Anterior cingulate cortex (tissue), 58 donors: ENCODE measurements at places on chromosomes 7 and 10.

DNA sequence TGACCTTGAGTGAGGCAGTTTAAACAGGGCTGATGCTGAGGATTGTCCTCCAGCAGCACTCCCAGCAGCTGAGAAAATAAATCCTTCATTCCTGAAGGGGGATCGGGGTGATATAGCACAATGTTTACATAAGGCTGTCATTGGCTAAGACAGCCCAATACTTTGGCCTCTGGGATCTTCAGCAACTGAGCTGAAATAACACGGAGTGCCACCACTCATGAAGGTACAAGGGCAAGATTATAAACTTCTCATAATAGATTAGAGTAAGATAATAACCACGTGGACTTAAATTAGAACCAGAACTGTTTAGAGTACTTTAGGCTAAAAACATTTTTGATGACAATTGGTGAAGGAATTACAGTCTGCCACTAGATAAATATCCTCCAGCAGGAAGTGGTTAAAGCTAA is 70.0 kb upstream of the PAPSS2 start:
- no peak for DNase-seq

- no peak for DNase-seq
Observed at GRCh38 chr10:46530249-46531186, 25.9 kb downstream of the GPRIN2 start.

DNA sequence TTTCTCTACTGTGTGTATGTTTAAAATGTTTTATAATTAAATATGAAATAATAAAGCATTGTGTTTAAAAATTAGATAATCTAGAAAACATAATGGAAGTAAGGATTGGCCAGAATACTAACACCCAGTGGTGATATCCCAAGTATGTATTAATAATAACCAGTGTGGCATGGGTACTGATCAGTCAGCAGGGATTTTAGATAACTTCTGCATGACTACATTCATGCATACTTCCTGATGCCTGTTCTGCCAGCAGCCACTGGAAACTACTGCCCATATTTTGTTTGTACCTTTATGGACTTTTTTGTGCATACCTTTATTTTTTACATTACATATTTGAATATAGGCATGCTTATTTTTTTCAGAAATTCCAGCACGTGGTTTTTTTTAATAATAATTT is 156.6 kb upstream of the TMEM196 start:
- DNase-seq, result no peak

GRCh38 chr7:41491883-41492471 is 210.9 kb downstream of the INHBA start:
- no peak for DNase-seq

- no peak for DNase-seq
Observed at GRCh38 chr7:18401757-18402156, 93.8 kb upstream of the HDAC9 start.

- no peak for DNase-seq
Observed at GRCh38 chr7:112124061-112124766, 82.0 kb downstream of the DOCK4 start.

GRCh38 chr7:116621649-116622048 is 50.3 kb upstream of the MET start:
- no peak for DNase-seq

GRCh38 chr7:119685906-119686305 is 587.1 kb upstream of the KCND2 start:
- no peak for DNase-seq

DNA sequence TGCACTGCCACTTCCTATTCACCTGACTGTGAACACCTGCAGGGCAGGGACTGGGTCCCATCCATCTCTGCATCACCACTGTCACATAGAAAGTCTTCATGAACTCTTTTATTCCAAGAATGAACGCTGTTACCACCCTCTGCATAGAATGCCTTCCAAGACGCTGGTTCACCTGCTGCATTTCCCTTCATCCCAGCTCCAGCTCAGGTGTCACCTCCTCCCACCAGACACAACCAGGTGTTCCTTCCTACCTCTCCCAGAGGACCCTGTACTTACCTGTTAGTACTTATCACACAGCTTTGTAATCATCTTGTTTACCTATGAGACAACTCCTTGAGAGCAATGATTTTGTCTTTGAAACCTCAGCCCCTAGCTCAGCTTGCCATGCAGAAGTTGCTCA is 31.1 kb downstream of the SORBS1 start:
- DNase-seq, result no peak

DNA sequence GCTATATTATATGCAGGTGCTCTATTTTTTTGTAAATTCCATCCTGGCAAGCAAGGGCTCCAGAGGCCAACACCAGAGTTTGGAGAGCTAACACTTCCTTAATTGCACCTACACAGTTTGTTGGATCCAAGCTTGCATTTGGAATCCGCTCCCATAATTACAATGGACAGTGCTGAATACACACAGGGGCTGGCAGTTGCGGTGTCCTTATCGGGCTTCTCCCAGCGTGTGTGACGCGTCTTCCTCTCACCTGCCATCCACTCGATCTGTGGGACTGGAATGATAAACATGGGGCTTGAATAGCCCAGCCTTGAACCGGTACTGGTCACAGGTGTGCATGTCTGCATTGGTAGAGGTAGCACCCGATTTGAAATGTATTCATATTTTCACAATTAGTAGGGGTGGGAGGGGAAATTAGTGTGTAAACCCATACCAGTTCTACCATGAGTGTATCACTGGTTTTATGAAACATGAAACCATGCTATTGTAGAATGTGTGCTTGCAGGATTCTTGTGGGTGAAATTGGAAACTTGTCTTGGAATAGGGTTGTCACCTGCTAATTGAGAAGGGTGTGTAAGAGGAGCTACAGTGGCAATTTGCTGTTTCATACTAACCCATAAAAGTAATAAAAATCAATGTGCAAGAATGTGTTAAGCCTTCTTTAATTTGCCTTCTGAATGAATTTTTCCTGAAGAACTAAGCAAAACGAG is 316.5 kb downstream of the WDR11 start:
- DNase-seq, result no peak

DNA sequence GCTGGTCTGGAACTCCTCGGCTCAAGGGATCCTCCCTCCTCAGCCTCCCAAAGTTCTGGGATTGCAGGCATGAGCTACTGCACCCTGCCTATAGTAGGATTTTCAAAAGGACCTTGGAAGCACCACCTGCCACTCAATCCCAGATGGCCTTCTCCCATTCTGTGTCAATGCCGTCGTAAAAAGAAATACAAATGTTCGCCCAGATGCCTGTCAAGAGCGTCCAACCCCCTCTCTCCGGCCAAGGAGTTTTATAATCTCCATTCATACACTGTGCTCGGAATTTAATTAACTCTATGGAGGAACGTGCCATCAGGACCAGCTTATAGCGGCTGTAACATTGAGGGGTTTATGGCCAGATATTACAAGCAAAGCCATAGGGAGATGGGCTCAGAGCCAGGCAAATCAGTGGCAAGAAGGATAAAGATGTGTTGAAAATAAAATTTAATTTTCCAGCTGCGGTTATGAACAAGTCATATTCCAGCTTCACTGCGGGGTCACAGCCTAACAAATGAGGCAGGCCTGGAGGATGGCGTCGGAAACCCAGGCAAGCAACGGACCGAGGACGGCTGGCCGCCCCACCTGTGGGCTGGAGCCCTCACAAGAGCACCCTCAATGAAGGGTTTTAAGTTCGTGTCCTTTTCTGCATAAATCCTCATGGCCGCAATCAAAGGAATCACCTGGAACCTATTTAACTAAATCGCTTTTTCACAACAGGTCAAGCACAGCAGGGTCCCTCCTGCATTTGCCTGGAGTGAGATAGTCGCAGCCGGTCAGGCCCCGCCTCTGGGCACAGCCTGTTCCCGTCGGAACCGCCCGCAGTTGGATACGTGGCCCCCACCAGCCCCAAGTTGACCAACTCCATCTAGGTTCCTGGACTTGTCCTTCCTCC is 374.5 kb upstream of the FOXK1 start:
- DNase-seq, result no peak

GRCh38 chr10:89295597-89295996 is 6.2 kb upstream of the IFIT2 start:
- DNase-seq, result no peak

DNA sequence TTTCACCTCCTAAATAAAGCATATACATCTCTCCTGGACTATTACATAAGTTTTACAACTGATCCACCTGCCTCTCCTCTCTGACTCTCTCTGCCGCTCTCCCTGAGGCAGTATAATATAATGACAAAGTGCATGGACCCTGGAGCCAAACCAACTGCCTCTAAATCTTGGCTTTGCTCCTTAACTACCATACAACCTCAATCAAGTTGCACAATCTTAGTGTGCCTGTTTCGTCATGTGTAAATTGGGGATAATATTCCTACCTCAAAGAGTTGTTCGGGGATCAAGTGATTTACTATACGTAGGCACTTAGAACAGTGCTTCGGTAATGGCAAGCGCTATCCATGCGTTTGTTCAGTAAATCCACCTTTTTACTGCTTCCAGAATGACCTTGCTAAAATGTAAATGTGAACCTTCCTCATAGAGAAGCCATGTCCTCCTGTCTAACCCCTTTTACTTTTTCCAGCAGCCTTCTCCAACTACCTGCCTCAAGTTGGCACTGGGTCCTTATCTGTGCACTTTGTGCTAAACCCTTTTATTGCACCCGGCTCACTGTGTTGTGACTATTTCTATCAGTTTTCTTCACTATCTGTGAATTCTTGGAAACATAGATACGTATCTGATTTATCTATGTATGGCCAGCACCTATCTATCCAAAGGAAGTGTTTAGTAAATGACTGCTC is 30.6 kb upstream of the DLD start:
- no peak for DNase-seq

- DNase-seq, result no peak
Observed at GRCh38 chr10:12984165-12984747, 17.3 kb downstream of the CCDC3 start.

- DNase-seq, result no peak
Observed at GRCh38 chr7:99677013-99677647, 2.7 kb downstream of the CYP3A5 start.

GRCh38 chr10:130364631-130365411 is 228.6 kb downstream of the GLRX3 start:
- no peak for DNase-seq

GRCh38 chr7:80630608-80631405 is 7.6 kb upstream of the CD36 start:
- no peak for DNase-seq

DNA sequence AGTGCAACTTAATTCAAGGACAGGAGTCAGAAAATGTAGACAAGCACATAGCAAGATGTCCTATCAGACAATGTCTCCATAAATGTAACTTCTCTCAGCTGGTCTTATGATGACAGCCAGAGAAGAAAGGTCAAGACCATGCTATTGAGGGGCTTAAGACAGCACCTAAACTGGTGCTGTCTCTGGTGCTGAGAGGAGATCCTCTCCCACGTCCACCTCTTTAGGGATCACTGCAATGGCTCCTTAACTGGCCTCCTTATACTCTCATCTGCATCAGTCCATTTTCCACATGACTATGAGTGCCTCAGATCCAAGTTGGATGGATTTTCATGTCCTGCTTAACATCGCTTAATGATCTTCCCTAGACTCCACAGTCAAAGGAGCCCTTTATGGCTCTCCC is 210.6 kb downstream of the ARL4A start:
- DNase-seq, result no peak

DNA sequence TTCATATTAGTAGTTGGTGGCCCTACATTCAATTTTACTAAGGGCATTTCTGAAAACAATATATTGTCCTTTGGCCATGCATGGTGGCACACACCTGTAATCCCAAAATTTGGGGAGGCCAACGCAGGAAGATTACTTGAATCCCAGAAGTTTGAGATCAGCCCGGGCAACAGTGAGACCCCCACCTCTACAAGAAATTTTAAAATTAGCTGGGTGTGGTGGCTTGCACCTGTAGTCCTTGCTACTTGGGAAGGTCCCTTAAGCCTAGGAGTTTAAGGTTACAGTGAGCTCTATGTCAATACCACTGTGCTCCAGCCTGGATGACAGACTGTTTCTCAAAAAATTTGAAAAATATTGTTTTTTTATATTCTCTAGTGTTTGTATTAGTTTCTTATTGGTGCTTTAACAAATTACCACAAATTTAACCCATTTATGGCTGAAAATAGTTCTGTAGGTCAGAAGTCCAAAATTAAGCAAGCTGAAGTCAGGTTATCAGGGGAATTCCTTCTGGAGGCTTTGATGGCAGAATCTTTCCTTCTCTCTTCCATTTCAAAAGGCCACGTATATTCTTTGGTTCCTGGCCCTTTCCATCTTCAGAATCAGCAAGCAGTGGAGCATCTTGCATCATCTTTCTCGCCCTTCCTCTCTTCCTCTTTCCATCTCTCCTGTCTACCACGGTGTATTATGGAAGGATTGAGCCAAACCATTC is 12.4 kb downstream of the CBX3 start:
- no peak for DNase-seq

GRCh38 chr7:29467193-29467926 is 96.3 kb upstream of the PRR15 start:
- no peak for DNase-seq

- no peak for DNase-seq
Observed at GRCh38 chr10:13787015-13787421, 200.3 kb downstream of the PRPF18 start.

GRCh38 chr10:104209575-104210198 is 22.5 kb downstream of the CFAP43 start:
- no peak for DNase-seq

DNA sequence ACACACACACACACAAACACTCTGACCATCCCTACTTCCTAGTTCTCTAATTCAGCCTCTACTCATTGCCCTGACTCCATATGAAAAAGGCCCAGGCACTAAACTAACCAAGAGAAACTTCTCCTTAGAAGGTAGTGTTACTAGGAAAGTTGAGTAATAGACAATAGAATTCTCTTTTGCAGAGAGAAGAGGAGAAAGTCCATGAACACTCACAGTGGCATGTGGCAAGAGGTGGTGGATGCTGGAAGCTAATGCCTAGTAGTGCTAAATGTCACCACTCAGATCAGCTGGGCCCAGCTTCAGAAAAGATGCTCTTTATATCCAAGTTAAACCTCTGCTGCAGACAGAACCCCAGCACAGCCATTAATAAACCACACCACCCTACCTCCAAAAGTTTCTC is 58.2 kb downstream of the SORBS1 start:
- DNase-seq, result no peak

GRCh38 chr7:44587843-44588711 is 6.0 kb upstream of the TMED4 start:
- peak; percentile 34 for DNase-seq

DNA sequence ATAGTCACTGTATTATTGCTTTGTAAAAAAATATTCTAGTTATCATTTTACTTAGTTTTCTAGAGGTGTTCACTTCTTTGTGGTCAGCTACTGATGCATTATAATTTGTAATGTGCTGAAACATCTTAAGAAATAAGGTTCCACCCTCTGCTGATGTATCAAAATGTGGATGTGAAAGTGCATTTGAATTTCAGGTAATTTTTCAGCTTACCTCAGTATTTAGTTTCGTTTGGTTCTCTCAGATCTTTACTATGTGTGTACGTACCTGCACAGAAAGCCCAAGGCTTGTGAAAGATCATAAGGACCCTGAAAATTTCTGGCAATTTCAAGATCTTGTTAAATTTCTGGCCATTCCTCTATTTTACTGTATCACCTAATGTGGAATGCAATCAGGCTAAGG is 542.3 kb upstream of the TPK1 start:
- no peak for DNase-seq

GRCh38 chr7:131554880-131555516 is 1.4 kb downstream of the PODXL start:
- DNase-seq, result no peak

- peak; percentile 10 for DNase-seq
Observed at GRCh38 chr7:98802088-98802780, 67.6 kb downstream of the TMEM130 start.
